Jurkat, Clone E6-1 (cell line): ENCODE measurements at places on chromosomes 2 and 18.

DNA sequence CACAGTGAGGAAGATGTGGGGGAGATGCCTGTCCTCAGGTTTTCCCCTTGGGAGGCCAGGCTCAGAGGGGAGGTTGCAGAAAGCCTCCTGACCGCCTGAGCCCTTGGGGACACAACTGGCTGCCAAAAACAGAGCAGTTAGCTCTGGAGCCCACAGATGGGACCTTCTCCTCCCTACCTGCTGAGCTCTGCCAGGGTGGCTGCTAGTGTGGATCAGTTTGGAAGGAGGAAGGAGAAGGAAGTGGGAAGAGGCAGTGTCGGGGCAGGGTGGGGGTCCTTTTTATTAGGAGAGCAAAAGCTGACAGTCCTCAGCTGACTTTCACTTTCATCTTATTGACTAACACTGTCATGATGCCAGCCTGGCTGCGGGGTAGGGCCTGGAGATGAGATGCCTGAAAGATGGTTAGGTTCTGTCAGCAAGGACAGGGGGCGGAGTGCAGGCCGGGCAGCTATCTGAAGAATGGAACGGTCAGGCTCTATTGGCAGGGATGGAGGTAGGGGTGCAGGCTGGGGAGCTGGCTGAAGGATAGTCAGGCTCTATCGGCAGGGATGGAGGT is 188.5 kb upstream of the HDAC4 start:
- DNase-seq = no peak

DNA sequence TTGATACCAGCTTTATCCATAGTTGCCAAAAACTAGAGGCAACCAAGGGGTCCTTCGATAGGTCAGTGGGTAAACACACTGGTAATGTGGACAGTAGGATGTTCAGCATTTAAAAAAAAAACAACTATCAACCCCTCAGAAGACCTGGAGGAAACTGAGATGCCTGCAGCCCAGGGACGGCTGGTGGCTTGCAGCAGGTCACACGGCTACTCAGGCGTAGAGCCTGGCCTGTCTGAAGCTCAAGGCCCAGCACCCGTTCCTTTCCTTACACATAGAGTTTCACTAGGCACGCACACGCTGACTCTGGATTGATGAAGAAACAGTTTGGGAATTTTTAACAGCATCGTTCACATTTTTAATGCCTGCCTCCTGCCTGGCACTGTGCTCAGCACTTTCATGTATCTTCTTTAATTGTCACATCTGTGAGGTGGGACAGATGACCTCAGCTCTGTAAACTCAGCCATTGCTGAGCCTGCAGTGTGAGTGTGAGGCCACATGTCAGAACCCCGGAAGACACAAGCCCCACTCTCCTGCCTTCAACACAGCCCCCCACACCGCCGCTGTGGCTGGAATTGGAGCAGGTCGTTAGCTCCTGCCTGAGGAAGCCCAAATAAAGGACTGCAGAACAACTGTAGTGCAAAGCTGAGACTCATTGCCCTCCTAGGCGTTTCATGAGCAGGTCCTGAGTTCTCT is 40.7 kb downstream of the TRAPPC12 start:
- no peak for DNase-seq

- no peak for DNase-seq
Observed at GRCh38 chr2:195656161-195656858, 716 bp upstream of the SLC39A10 start.

DNA sequence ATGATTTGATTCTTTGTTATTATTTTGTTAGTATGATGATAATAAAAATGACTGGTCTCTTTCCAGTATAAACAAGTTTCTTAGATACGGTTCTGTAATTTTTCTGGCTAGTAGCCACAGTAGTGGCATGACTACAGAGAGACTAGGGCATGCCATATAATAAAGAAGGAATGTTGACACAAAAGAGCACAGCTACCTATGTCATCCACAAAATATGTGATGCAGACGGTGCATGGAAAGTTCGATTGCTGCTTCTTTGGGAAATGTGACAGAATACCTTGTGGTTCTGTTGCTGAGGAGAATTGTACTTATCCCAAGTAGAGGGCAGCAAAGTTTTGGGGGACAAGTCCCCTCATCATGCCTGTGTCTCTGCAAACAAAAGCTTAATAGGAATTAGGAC is 26.1 kb upstream of the SETBP1 start:
- no peak for DNase-seq

DNA sequence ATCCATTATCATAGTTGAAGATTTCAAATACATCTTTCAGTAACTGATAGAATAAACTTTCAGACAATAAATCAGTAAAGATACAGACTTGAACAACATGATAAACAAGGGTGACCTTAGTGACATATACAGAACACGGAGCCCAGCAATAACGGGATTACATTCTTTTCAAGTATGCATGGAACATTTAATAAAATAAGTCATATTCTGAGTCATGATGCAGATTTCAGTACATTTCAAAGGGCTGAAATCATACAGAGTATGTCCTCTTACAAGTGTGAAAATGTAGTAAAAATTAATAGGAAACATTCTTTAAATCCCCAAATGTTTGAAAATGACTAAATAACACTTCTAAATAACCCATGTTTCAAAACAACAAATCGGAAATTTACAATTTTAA is 17.2 kb upstream of the KLHL29 start:
- DNase-seq = no peak

DNA sequence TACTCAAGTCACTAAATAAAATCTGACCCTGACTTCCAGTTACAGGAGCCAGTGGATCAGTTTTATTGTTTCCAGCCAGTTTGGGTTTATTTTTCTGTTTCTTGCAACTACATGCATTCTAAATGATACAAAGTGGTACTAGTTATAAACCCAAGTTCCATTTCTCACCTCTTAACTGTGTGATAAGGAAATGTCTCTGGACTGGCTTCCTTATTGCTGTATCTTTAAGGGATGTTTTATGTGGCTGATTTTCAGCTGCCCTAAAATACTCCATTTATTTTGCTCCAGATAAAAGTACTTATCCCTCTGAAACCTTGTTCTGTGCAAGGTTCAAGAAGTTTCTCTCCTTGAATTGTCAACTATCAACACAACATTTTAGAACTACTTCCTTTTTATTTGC is 107.9 kb upstream of the DLX2 start:
- no peak for DNase-seq

GRCh38 chr2:233800208-233800607 is 22.1 kb downstream of the MROH2A start:
- DNase-seq = no peak

- no peak for DNase-seq
Observed at GRCh38 chr2:1910021-1910420, 165.7 kb upstream of the PXDN start.

GRCh38 chr2:236499691-236500578 is 69.7 kb upstream of the ACKR3 start:
- no peak for DNase-seq

- DNase-seq = no peak
Observed at GRCh38 chr2:18467749-18468360, 92.6 kb downstream of the RDH14 start.

GRCh38 chr2:48146552-48146951 is 240.3 kb upstream of the FBXO11 start:
- no peak for DNase-seq

- DNase-seq = no peak
Observed at GRCh38 chr18:49207361-49207760, 253.1 kb downstream of the DYM start.

DNA sequence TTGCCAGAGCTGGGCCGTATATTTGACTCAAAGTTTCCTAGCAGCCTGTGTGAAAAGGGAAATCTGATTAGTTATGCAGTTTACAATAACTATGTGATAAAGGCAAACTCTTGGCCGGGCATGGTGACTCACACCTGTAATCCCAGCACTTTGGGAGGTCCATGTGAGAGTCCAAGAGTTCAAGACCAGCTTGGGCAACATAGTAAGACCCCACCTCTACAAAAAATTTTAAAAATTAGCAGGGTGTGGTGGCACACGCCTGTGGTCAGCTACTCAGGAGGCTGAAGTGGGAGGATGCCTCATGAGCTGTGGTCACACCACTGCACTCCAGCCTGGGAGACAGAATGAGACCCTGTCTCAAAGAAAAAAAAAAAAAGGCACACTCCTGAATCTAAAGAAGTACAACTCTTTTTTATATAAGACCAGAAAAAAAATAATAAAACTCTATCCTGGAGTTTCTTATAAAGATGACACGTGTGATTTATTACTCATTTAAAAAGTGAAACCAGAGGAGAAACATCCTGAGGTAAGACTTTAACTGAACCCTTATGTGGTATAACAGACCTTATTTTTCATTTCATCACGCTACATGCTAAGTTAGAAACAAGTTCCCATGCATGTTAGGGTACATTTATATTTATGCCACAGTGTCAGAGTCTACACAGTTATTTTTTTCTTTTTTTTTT is 32.6 kb upstream of the KCMF1 start:
- no peak for DNase-seq

DNA sequence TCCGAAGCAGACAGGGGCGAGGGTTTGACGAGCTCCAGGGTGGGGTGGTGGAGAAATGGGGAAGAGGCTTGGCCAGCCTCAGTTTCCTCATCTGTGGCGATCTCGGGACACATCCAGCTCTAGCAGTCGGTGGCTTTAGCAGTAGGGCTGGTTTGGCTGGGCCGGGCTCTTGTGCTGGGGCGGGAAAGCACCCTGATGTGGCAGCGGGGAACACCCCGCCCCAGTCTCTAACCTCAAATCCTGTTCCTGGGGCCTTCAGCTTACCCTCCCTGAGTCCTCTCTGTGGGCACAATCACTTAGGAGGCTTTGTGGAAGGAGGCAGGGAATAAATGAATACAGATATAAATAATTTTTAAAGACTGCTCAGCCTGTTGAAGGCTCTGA is 26.5 kb upstream of the MCFD2 start:
- no peak for DNase-seq

DNA sequence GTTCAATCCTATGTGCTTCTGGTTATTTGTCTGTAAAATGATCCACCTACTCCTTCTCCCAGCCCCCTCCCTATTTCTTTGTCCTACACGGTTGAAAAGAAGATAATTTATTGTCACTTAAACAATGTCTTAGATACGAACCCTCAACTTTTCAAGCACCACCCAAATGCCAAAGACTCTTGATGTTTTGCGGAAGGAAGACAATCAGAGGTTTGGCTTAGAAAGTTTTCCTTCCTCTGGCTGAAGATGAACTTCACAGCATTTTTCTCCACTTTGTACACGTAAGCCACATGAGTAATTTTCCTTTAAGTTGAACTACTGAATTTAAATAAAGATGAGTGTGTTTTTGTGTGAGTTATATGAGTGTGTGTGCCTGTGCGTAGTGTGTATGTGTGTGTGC is 25.5 kb upstream of the SLC8A1 start:
- no peak for DNase-seq

DNA sequence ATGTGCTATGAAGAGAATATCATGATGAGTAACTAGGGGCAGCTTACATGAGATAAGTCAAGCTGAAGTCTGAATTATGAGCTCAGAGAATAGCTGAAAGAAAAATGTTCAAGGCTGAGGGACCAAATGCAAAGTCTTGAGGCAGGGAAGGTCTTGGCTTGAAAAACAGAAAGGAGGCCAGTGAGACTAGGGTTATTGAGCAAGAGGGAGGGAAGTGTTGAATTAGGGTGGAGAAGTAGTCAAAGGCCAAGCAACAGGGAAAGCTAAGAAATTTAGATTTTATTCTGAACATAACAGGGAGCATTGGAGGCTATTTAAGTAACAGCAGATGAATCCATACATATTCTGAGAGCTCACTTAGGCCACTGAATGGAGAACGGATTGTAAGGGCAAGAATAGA is 11.4 kb upstream of the ALMS1 start:
- no peak for DNase-seq

DNA sequence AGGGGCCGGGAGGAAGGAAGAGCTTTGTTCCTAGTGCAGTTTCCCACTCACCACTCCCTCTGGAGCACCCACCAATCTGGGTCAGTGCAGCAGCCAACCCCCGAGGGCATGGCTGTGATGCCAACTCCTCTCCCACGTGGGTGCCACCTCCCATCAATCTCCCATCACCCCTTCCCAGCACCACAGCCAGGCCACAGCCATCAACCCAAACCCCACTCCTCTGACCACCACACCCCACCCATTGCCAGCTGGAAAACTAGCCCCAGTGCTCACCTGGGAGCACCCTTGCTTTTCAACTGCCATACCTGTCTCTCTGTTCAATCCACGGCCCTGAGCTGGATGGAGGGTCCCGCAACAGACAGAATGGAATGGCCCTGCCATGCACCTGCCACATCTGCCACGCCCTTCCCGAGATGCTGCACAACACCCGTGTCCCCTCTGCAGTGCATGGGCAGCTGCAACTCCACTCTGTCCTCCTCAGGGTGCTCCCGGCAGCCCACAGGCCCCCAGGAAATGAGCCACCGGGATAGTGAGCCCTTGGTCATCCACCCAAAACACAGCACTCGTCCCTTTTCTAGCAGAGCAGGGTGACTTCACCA is 112.4 kb upstream of the ID2 start:
- no peak for DNase-seq

GRCh38 chr2:41720331-41721251 is 327.2 kb upstream of the PKDCC start:
- DNase-seq = no peak

DNA sequence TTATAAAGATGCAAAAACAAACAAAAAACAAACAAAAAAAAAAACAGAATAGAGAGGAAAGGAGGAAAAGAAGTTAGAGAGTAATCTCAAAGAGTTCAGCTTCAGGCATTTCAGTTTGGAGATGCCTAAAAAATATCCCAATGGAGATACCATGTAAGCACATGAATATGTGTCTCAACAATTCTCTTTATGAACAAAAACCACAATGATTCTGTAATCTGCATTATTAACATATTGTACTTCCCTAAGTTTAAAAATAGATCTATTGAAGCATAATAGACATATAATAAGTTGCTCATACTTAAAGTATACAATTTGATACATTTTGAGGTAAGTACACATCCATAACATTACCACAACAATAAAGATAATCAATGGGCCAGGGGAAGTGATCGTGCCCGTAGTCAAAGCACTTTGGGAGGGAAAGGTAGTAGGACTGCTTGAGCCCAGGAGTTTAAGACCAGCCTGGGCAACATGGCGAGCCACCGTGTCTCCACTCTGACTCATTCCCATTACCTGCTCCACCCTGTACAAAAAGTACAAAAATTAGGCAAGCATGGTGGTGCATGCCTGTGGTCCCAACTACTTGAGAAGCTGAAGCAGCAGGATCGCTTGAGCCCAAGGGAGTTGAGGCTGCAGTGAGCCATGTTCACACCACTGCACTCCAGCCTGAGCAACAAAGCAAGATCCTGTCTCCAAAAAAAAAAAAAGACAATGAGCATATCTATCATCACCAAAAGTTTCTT is 158.9 kb downstream of the ATAD2B start:
- no peak for DNase-seq

DNA sequence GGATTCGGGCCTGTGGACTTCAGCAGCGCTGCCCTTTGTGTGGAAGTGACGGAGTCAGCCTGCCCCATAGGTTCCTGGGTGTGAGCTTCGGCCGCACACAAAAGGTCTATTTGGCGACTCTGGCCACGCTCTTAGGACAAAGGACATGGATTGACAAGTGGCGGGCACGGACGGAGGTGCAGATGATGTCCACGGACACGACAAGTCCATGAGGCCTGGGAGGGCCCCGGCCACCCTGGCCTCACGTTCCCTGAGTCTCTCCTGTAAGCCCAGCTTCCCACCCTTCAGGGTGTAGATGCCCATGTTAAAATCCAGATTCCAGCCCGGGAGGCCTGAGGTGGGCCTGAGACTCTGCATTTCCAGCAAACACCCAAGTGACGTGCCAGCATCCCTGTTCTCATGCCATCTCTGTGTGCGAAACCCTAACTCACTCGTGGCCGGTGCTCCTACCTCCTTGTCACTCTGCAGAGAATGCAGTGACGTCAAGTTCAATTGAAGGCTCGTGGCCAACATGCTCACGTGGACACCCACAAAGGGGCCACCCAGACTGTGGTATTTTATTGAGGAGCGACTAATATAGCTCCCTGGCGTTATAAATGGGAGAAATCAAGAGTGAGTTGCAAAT is 111.7 kb downstream of the RTP5 start:
- DNase-seq = no peak

GRCh38 chr2:232890896-232891601 is 21.0 kb downstream of the SNORC start:
- no peak for DNase-seq
